ENCODE measurements at places on chromosomes 6 and 20. TPM values are rescaled to one million over a fixed set of nuclear protein-coding genes. Genes with fewer than 3 reads are reported as not detected.

The TBXT gene
- total RNA-seq, result not detected

The CPXM1 gene
- not detected for total RNA-seq

The PPP1R3G gene
- not detected for total RNA-seq

The NKAIN4 gene
- total RNA-seq, result not detected

The PRPH2 gene
- not detected for total RNA-seq

The LBP gene
- total RNA-seq, result not detected

The FAM162B gene
- not detected for total RNA-seq

The BPIFB4 gene
- not detected for total RNA-seq

The WFDC5 gene
- total RNA-seq, result not detected

The TSPO2 gene
- total RNA-seq, result not detected

GRCh38 chr20:63942250-63942951 lies 13.8 kb downstream of the UCKL1 start:
- peak; percentile 32 for DNase-seq
- peak overlapping the region; percentile 51 for H3K27ac ChIP-seq
- peaks cover 42% of the 10 kb centered on the region for H3K36me3 ChIP-seq
- H3K27me3 ChIP-seq, result no peaks in the 10 kb centered on the region

GRCh38 chr6:74814440-74814839 lies 391.4 kb downstream of the COL12A1 start:
- no peaks in the 10 kb centered on the region for H3K4me1 ChIP-seq
- no peak for DNase-seq
- no peak overlapping the region for H3K27ac ChIP-seq
- no peaks in the 10 kb centered on the region for H3K36me3 ChIP-seq
- H3K4me3 ChIP-seq, result no peak overlapping the region

GRCh38 chr6:131255911-131256310 lies 120.6 kb downstream of the AKAP7 start:
- no peaks in the 10 kb centered on the region for H3K27me3 ChIP-seq
- H3K4me3 ChIP-seq, result no peak overlapping the region
- DNase-seq, result no peak
- no peak overlapping the region for H3K27ac ChIP-seq
- no peaks in the 10 kb centered on the region for H3K4me1 ChIP-seq
- no peaks in the 10 kb centered on the region for H3K36me3 ChIP-seq

DNA sequence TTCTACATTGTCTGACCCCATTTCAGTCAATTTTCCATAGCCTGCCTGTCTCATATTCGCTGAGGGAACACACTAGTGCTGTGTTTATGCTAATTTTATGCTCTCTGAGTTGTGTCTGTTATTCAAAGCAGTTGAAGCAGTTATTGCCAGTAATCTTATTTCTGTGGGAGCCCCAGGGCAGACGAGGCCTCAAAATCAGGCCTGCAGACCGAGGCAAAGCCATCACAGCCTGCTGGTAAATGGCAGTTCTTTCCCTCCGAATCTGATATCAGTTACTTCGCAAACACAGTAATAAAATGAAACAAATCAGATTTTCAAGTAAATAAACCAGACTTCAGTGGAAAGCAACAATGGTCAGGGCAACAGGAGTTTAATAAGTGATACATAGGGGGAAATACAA lies 508.4 kb downstream of the PKHD1 start:
- no peak for DNase-seq
- H3K27me3 ChIP-seq, result no peaks in the 10 kb centered on the region
- no peaks in the 10 kb centered on the region for H3K36me3 ChIP-seq
- H3K4me1 ChIP-seq, result no peaks in the 10 kb centered on the region
- H3K27ac ChIP-seq, result no peak overlapping the region

- H3K4me3 ChIP-seq, result no peak overlapping the region
- H3K4me1 ChIP-seq, result no peaks in the 10 kb centered on the region
- no peak overlapping the region for H3K27ac ChIP-seq
- no peak for DNase-seq
- H3K27me3 ChIP-seq, result no peaks in the 10 kb centered on the region
Measured at GRCh38 chr6:135985471-135985870, 134.0 kb downstream of the PDE7B start.

- no peak overlapping the region for H3K4me3 ChIP-seq
- no peak overlapping the region for H3K27ac ChIP-seq
- DNase-seq, result no peak
- H3K27me3 ChIP-seq, result no peaks in the 10 kb centered on the region
- H3K4me1 ChIP-seq, result no peaks in the 10 kb centered on the region
Measured at GRCh38 chr6:90008908-90009501, 114.7 kb downstream of the GJA10 start.

- no peak for DNase-seq
- peaks cover 82% of the 10 kb centered on the region for H3K4me1 ChIP-seq
- H3K36me3 ChIP-seq, result no peaks in the 10 kb centered on the region
- H3K4me3 ChIP-seq, result no peak overlapping the region
- H3K27me3 ChIP-seq, result no peaks in the 10 kb centered on the region
Measured at GRCh38 chr6:142822383-142822782, 122.6 kb downstream of the HIVEP2 start.

- no peaks in the 10 kb centered on the region for H3K36me3 ChIP-seq
- no peaks in the 10 kb centered on the region for H3K4me1 ChIP-seq
- no peak for DNase-seq
Measured at GRCh38 chr6:142290851-142291250, 11.0 kb upstream of the ADGRG6 start.

GRCh38 chr20:11395581-11395980 lies 522.1 kb upstream of the BTBD3 start:
- no peak overlapping the region for H3K27ac ChIP-seq
- H3K27me3 ChIP-seq, result no peaks in the 10 kb centered on the region
- no peaks in the 10 kb centered on the region for H3K36me3 ChIP-seq
- no peaks in the 10 kb centered on the region for H3K4me1 ChIP-seq
- H3K4me3 ChIP-seq, result no peak overlapping the region

- H3K4me3 ChIP-seq, result no peak overlapping the region
- H3K36me3 ChIP-seq, result no peaks in the 10 kb centered on the region
- H3K27me3 ChIP-seq, result no peaks in the 10 kb centered on the region
- no peak overlapping the region for H3K27ac ChIP-seq
- H3K4me1 ChIP-seq, result peaks cover 62% of the 10 kb centered on the region
- DNase-seq, result no peak
Measured at GRCh38 chr6:158010591-158011477, 29.2 kb downstream of the SYNJ2 start.

DNA sequence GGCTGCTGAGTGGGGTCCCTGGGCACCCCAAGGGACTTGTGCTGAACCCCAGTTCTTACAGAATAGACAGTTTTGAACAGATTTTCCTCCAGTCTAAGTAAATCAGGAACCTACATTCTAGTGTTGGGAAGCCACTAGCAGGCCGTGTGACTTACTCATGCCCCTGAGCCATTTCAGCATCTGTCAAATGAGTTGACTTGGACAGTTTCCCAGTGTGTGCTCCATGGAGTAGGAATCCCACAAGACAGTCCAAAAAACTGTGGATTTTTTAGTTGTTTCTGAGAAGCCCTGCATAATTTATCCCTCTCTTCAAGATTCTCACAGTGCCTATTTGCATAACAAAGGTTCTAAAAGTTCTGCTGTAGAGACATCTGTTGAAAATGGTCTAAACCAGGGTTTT lies 2.1 kb downstream of the GABRR2 start:
- no peak overlapping the region for H3K27ac ChIP-seq
- H3K4me1 ChIP-seq, result no peaks in the 10 kb centered on the region
- DNase-seq, result no peak
- no peak overlapping the region for H3K4me3 ChIP-seq
- H3K27me3 ChIP-seq, result no peaks in the 10 kb centered on the region
- no peaks in the 10 kb centered on the region for H3K36me3 ChIP-seq

GRCh38 chr20:57891014-57891413 lies 181.2 kb upstream of the PMEPA1 start:
- no peaks in the 10 kb centered on the region for H3K36me3 ChIP-seq
- H3K4me3 ChIP-seq, result no peak overlapping the region
- H3K27ac ChIP-seq, result no peak overlapping the region
- H3K27me3 ChIP-seq, result no peaks in the 10 kb centered on the region

DNA sequence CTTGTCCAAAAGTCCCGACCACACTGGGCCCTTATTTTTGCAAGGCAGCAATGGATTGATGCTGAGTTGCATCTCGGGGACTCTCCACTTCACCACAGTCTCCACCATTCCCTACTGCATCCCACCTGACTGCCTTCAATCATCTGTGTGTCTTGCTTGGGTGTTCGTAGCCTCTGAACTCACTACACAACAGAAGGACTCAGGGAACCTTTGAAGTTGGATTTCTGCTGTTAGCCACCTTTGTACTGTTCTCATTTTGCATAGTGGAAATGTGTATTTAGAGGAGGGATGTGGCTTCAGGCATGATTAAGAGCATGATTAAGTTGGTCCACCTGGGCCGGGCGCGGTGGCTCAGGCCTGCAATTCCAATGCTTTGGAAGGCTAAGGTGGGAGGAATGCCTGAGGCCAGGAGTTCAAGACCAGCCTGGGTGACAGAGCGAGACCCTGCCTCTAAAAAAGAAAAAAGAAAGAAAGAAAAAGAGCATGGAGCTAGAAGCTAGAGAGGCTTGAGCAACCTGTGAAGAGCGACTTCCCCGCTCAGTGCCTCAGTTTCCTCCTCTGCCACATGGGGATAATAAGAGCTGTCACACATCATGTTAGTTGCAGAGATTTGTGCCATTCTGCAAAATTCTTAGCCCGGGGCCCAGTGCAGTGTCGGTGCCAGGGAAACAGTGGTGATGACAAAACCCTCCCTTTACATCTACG lies 121.3 kb upstream of the PTPN1 start:
- no peak for DNase-seq
- H3K4me1 ChIP-seq, result peaks cover 35% of the 10 kb centered on the region
- H3K36me3 ChIP-seq, result no peaks in the 10 kb centered on the region

GRCh38 chr6:15026832-15027231 lies 219.0 kb upstream of the JARID2 start:
- H3K4me3 ChIP-seq, result no peak overlapping the region
- no peaks in the 10 kb centered on the region for H3K36me3 ChIP-seq
- H3K27ac ChIP-seq, result no peak overlapping the region
- no peaks in the 10 kb centered on the region for H3K27me3 ChIP-seq
- peaks cover 5% of the 10 kb centered on the region for H3K4me1 ChIP-seq
- no peak for DNase-seq

GRCh38 chr6:5126214-5126613 lies 41.1 kb downstream of the PPP1R3G start:
- H3K27ac ChIP-seq, result no peak overlapping the region
- no peaks in the 10 kb centered on the region for H3K27me3 ChIP-seq
- H3K4me1 ChIP-seq, result no peaks in the 10 kb centered on the region
- no peak overlapping the region for H3K4me3 ChIP-seq
- DNase-seq, result no peak
- no peaks in the 10 kb centered on the region for H3K36me3 ChIP-seq

- no peaks in the 10 kb centered on the region for H3K27me3 ChIP-seq
- no peak overlapping the region for H3K27ac ChIP-seq
- no peak for DNase-seq
- H3K4me3 ChIP-seq, result no peak overlapping the region
Measured at GRCh38 chr6:8432614-8433013, 2.7 kb downstream of the SLC35B3 start.

DNA sequence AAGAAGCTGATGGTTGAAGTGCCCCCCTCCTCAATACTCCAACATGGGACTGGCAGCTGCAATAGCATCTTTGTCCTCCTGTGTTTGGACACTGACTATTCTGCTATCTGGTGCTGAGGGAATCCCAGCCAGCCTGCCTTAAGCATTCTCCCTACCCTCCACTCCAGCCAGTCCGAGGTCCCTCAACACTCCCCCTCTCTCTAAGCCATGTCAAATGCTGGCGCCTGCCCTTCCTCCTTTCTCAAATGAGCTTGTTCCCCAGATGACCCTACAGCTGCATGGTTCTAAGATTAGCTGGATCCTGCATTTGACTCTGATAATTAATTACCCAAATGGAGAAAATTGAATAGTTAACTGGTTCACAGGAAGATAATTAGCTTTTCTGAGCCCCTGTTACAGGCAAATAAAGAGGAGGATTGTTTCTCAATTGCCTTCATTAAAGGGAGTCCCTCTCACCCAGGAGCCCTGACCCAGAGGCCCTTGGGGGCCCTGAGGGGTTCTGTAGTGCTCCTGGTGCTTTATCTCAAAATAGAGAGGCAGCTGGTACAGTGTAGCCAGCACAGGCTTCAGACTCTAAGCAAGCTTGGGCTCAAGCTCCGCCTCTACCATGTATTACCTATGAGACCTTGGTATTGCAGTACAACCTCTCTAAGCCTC lies 37.9 kb upstream of the CHD6 start:
- H3K4me3 ChIP-seq, result no peak overlapping the region
- DNase-seq, result no peak
- H3K36me3 ChIP-seq, result no peaks in the 10 kb centered on the region
- no peaks in the 10 kb centered on the region for H3K4me1 ChIP-seq
- no peaks in the 10 kb centered on the region for H3K27me3 ChIP-seq

- DNase-seq, result no peak
- H3K36me3 ChIP-seq, result peaks cover 2% of the 10 kb centered on the region
- no peaks in the 10 kb centered on the region for H3K27me3 ChIP-seq
- peaks cover 81% of the 10 kb centered on the region for H3K4me1 ChIP-seq
- H3K4me3 ChIP-seq, result no peak overlapping the region
Measured at GRCh38 chr20:51493346-51493791, 49.1 kb downstream of the NFATC2 start.

GRCh38 chr6:145241721-145242120 lies 493.6 kb downstream of the EPM2A start:
- no peak overlapping the region for H3K4me3 ChIP-seq
- no peaks in the 10 kb centered on the region for H3K27me3 ChIP-seq
- H3K27ac ChIP-seq, result no peak overlapping the region
- no peaks in the 10 kb centered on the region for H3K36me3 ChIP-seq

DNA sequence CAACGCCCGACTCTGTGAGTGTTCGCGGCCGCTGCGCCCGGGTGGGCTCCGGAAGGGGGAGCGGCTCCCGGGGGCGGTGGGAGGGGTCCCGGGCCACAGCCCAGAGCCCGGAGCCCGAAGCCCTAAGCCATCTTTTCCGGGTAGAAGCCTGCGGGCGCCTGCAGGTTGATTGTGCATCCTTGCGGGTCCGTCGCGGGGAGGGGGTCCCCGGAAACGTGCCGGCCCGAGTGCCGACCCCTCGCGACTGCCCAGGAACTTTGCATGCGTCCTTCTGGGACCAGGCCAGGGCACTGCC lies 413 bp downstream of the PTPRA start:
- H3K4me3 ChIP-seq, result peak overlapping the region; percentile 91
- DNase-seq, result no peak
- no peaks in the 10 kb centered on the region for H3K36me3 ChIP-seq
- no peaks in the 10 kb centered on the region for H3K27me3 ChIP-seq

- no peak overlapping the region for H3K4me3 ChIP-seq
- H3K27me3 ChIP-seq, result no peaks in the 10 kb centered on the region
- no peak overlapping the region for H3K27ac ChIP-seq
- DNase-seq, result no peak
- H3K36me3 ChIP-seq, result no peaks in the 10 kb centered on the region
- H3K4me1 ChIP-seq, result no peaks in the 10 kb centered on the region
Measured at GRCh38 chr20:63130658-63131577, 85.0 kb downstream of the YTHDF1 start.

DNA sequence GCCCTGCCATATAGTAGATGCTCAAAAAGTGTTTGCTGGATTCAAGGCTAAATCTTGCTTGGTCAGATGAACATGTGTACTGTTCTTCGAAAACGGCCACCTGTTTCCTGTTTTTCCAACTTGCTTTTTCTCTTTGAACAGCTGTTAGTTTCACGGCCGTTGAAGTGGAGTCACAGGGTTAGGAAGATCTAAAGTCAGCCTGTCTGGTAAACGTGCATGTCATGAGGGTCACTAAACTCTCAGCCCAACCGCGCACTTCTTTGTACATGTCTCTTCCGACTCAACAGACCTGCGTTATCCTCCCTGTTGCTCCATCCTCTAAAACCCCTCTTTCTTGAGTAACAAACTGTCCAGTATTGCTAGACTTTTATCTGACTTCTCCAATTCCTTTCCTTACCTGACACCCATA lies 93.2 kb upstream of the MAN1A1 start:
- no peak for DNase-seq
- H3K27ac ChIP-seq, result no peak overlapping the region
- H3K4me3 ChIP-seq, result no peak overlapping the region
- no peaks in the 10 kb centered on the region for H3K36me3 ChIP-seq
- H3K27me3 ChIP-seq, result no peaks in the 10 kb centered on the region

GRCh38 chr6:15020119-15020770 lies 225.6 kb upstream of the JARID2 start:
- peaks cover 8% of the 10 kb centered on the region for H3K4me1 ChIP-seq
- no peaks in the 10 kb centered on the region for H3K36me3 ChIP-seq
- no peak for DNase-seq

Measured in CD4-positive, alpha-beta memory T cell (primary cell).